ENCODE measurements at places on chromosomes 3 and 15. TPM values are rescaled to one million over a fixed set of nuclear protein-coding genes. Genes with fewer than 3 reads are reported as not detected.

The SPATA12 gene
- not detected for total RNA-seq

The KCNMB2 gene
- not detected for total RNA-seq

The IGSF10 gene
- 0.21 TPM for total RNA-seq

The ANKRD63 gene
- total RNA-seq: 0.45 TPM

The POPDC2 gene
- total RNA-seq: 0.59 TPM

The REC114 gene
- not detected for total RNA-seq

The ZNF860 gene
- 1.5 TPM for total RNA-seq

The TLE3 gene
- total RNA-seq: 108 TPM

The SCN5A gene
- 8.1 TPM for total RNA-seq

The PLXNB1 gene
- 46.5 TPM for total RNA-seq

The HERC2 gene
- total RNA-seq: 33.2 TPM

The TMEM40 gene
- not detected for total RNA-seq

The ERC2 gene
- total RNA-seq: 2.4 TPM

The CTXN2 gene
- total RNA-seq: not detected

The CYP8B1 gene
- total RNA-seq: not detected

The GP9 gene
- total RNA-seq: not detected

The PATL2 gene
- 0.24 TPM for total RNA-seq

The DPPA4 gene
- total RNA-seq: 546 TPM

The ABI3BP gene
- total RNA-seq: not detected

The PAQR5 gene
- total RNA-seq: 3.8 TPM

The PLA2G4E gene
- total RNA-seq: not detected

The P2RY1 gene
- total RNA-seq: 25.1 TPM

The SMCO1 gene
- not detected for total RNA-seq

The GOLGA8T gene
- total RNA-seq: 1.1 TPM

The TM4SF18 gene
- 2.6 TPM for total RNA-seq

The GASK1A gene
- 4.5 TPM for total RNA-seq

The C3orf52 gene
- 11.3 TPM for total RNA-seq

The C3orf22 gene
- total RNA-seq: not detected

The HAPLN3 gene
- total RNA-seq: 8.1 TPM

The TMOD3 gene
- total RNA-seq: 28.4 TPM

The WDR93 gene
- total RNA-seq: not detected

The UBR1 gene
- total RNA-seq: 13.0 TPM

The RBP2 gene
- total RNA-seq: not detected

The ZNF620 gene
- total RNA-seq: 8.8 TPM

The PLSCR5 gene
- total RNA-seq: not detected

The APOD gene
- not detected for total RNA-seq

The MUC4 gene
- total RNA-seq: 3.5 TPM

The PPIP5K1 gene
- 10.5 TPM for total RNA-seq

The MESP1 gene
- 1.6 TPM for total RNA-seq

The CISH gene
- 1.6 TPM for total RNA-seq

The SMAD6 gene
- 24.8 TPM for total RNA-seq

The MB21D2 gene
- 36.9 TPM for total RNA-seq

The ITGA11 gene
- total RNA-seq: 0.03 TPM

The CHRNB4 gene
- total RNA-seq: 2.7 TPM
